ENCODE measurements at places on chromosomes 3 and 15.

GRCh38 chr15:70478251-70478990 lies 284.9 kb downstream of the UACA start:
- DNase-seq, result no peak

- no peak for DNase-seq
Measured at GRCh38 chr15:78065284-78065872, 12.1 kb downstream of the TBC1D2B start.

- DNase-seq, result no peak
Measured at GRCh38 chr3:188338086-188338485, 184.1 kb downstream of the LPP start.

GRCh38 chr3:115861166-115861733 lies 237.9 kb downstream of the GAP43 start:
- no peak for DNase-seq

DNA sequence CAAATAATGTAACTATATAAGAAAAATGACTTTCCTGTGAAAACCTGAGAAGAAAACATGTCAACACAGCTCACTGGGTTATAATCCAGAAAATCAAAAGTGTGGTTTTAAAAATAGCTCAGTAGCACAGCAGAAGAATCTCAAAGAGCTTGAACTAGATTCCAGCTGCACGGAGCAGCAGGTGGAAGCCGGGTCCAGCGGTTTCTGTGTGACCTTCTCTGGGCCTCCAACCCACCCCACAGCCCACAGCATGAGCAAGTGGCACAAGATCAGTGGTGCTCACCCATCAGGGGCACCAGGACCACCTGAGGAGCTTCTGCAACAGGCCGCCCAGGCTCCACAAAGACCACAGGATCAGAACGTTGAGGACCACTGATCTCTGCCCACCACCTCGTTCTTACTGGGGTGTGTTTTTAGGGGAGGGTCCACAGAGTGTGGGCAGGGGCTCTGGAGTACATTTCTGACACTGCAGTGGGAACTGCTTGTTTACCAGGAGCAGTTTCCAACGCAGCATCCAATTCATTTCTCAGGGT lies 23.2 kb downstream of the SLC41A3 start:
- DNase-seq, result no peak

GRCh38 chr3:53153264-53153823 lies 7.7 kb upstream of the PRKCD start:
- no peak for DNase-seq

DNA sequence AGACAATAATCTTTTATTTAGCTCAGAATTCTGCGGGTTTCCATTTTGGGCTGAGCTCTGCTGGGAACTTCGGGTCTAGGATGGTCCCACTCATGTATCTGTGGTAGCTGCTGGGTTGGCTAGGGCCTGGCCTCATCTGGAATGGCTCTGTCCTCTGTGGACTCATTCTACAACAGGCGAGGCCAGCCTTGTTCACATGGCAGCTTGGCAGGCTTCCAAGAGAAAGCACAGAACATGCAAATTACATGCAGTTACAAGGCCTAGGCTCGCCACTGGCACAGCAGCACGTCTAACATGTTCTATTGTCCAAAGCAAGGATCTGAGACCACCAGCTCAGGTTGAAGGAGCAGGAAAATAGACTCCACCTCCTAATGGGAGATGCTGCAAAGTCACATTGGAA lies 431.4 kb downstream of the PDCD6IP start:
- no peak for DNase-seq

DNA sequence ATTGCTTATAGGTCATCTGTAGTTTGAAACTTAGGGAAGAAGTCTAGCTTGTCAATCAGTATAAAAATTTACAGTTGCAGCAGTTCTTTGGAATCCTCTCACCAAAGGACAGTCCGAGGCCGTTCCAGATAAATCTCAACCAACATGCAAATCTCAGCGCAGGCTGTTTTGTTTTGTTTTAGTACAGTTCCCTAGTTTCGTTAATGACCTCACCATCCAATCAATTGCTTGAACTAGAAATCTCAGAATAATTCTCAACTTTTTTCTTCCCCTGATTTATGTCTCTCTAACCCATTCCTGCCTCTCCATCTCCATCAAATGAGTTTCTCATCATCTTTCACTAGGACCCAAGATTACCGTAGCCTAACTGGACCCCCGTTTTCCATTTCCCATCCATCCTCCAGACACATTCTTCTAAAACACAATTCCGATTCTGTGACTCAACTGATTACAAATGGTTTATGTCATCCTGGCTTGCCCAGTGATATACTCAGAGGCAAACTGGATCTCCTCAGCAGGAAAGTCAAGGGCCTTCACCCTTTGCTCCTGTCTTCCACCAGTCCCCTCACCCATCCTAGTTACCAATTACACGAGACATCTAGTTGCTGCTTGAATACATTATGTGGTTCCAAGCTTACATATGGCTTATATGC lies 1.3 kb downstream of the SMCO1 start:
- DNase-seq, result no peak

DNA sequence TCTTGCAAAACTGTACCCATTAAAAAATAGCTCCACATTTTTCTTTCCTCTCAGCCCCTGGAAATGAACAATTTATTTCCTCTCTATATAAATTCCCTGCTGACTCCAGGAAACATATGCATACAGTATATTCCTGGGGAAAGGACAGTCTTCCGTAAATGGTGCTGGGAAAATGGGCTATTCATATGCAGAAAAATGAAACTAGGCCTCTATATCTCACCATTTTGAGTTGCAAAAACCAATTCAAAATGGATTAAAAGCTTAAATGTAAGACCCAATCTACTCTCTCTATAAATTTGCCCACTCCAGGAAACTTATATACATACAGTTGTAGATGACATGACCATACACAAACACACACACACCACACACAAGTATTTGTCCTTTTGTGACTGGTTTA lies 85.9 kb upstream of the GPR149 start:
- no peak for DNase-seq

DNA sequence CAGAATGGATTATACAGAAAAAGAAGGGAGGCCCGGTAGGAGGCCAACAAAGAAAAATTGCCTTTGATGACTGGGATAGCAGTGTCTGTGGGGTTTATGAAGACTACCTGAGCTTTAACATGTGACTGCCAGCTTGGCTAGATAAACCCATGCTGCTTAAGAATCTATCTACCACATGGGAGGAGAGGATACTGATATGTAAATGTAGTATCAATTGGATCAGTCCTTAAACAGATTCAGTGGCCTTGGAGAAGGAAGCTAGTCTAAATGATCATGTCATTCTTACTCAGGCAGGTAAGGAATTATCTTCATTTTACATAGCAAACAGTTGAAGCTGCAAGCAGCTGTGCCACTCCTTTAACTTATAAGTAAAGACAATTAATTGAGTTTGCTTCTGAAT lies 50.0 kb upstream of the SYNPR start:
- no peak for DNase-seq

GRCh38 chr15:85356276-85356675 lies 24.1 kb upstream of the AKAP13 start:
- no peak for DNase-seq

DNA sequence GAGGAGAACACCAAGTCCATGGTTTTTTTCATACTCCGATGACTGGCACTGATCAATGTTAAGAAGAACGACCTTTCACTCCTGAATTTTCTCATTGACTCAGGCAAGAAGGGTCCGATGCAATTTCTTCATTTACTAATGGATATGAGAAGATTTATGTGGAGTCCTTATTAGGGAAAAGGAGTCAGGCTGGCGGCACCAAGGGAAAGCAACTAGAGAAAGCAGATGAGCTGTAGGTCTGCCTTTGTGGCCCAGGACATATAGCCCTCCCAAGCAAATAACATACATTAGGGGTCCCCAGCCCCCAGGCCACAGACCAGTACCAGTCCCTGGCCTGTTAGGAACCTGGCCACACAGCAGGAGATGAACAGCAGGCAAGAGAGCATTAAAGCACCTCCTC lies 206.8 kb downstream of the KBTBD8 start:
- no peak for DNase-seq

DNA sequence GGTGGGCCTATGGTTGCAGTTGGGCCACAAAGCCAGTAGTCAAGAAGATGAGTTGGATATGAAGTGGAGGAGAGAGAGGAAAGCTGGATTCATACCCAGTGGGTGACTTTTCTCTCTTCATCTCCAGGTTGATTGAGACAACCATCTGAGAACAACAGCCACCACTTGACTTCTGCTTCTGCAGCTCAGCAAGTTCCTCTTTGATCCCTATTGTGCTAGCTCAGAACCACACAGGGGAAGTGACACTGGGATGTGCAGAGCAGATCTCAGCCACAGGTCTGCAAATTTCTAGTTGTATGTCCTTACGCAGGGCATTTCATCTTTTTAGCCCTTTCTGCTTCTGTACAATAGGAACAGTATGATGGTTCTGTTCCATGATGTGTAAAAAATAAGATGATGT lies 459.2 kb upstream of the ARRDC4 start:
- DNase-seq, result no peak

GRCh38 chr15:40512440-40512839 lies 41.7 kb downstream of the CHST14 start:
- no peak for DNase-seq

- no peak for DNase-seq
Measured at GRCh38 chr15:85825118-85825517, 30.4 kb upstream of the KLHL25 start.

GRCh38 chr3:11362600-11362999 lies 90.4 kb downstream of the ATG7 start:
- no peak for DNase-seq

GRCh38 chr3:134143828-134144401 lies 106.7 kb downstream of the RYK start:
- DNase-seq, result no peak

DNA sequence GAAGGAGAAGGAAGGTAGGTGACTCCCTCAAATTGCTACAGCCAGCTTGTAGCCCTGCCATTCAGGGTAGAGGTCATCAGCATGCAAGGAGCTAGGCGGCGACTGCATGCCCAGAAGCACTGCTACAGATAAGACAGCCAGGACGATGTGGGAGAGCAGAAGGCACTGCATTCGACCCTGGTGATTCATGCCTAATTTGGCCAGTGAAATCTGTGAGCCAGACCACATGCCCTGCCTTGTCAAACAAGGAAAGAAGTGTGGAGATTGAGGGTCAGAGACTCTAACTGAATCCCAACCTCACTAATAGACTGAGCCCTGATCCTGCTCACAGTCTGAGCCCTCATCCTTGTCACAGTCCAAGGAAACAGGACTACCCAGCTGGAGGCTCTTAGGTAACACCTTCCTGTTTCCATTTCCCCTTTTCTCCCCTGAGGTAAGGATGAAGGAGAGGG lies 86.6 kb downstream of the LINGO1 start:
- no peak for DNase-seq

GRCh38 chr3:37580237-37580636 lies 281.4 kb upstream of the CTDSPL start:
- no peak for DNase-seq

- DNase-seq, result no peak
Measured at GRCh38 chr3:127097481-127097880, 95.5 kb upstream of the PRR23E start.

- DNase-seq, result no peak
Measured at GRCh38 chr3:5014391-5014790, 35.2 kb downstream of the BHLHE40 start.

- no peak for DNase-seq
Measured at GRCh38 chr3:103048068-103048722, 613.4 kb downstream of the ZPLD1 start.

DNA sequence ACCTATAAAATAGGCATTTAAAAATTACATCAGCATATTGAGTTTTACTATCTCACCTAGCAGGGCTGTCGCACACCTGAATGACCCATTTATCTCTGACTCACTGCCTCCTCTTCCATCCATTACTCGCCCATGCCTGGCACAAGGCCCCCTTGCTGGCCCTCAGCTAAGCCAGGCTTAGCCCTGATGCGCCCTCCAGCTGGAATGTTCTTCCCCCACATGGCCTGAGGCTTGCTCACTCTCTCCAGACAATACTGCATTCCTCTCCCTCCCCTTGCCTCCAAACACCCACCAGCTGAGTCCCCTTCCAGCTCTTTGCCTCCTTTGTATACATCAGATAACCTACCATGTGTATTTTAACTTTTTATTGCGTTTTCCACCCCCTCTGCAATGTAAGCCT lies 7.2 kb downstream of the SH3BP5 start:
- no peak for DNase-seq

GRCh38 chr3:172341482-172342059 lies 106.7 kb downstream of the GHSR start:
- DNase-seq, result no peak

- no peak for DNase-seq
Measured at GRCh38 chr3:52986938-52987337, 58.9 kb downstream of the SFMBT1 start.
